ENCODE measurements at places on chromosomes 2 and 18.

GRCh38 chr2:195602687-195603086 lies 54.3 kb upstream of the SLC39A10 start:
- DNase-seq, result no peak

- DNase-seq, result peak; percentile 84
These were observed 217.2 kb downstream of the LDLRAD4 start for GRCh38 chr18:13435586-13436333.

DNA sequence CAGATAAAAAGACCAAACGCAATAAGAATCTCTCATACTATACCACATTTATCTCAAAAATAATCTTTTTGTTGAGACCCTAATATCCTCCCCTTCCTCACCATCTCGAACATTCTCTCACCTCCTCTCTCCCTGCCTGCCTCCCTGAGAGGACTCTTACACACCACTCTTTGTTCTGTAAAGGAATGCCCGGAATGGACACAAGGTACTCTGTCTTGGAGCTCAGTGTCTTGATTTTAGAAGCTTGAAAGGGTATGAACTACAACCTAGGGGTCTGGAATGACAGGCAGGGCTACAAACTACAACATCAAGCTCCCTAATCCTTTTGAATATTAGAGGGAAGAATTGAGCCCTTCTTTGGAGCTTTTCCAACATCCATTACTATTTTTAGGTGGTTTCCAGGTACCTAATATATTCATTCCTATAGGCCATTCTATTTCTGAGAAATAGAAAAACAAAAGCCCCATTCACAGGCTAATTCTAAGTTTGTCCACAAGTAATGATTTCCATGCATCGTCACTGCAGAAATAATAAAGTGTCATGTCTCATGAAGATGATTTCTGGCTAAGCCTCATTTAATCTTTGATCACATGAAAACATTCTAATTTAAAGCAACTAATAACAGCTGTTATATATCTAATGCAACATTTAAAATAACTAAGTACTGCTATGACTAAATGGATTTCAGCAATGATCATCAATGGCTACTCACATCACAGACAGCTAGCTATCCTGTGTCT lies 60.6 kb downstream of the LRP2 start:
- DNase-seq, result no peak

GRCh38 chr2:197071213-197071612 lies 144.7 kb upstream of the PGAP1 start:
- DNase-seq, result no peak

- no peak for DNase-seq
These were observed 468.3 kb upstream of the RGPD4 start for GRCh38 chr2:107358362-107358761.

- no peak for DNase-seq
These were observed 15.8 kb downstream of the RAB10 start for GRCh38 chr2:26049641-26050040.

GRCh38 chr18:60247103-60247502 lies 125.5 kb downstream of the MC4R start:
- DNase-seq, result no peak

- DNase-seq, result no peak
These were observed 20.5 kb upstream of the RNF149 start for GRCh38 chr2:101329026-101329425.

DNA sequence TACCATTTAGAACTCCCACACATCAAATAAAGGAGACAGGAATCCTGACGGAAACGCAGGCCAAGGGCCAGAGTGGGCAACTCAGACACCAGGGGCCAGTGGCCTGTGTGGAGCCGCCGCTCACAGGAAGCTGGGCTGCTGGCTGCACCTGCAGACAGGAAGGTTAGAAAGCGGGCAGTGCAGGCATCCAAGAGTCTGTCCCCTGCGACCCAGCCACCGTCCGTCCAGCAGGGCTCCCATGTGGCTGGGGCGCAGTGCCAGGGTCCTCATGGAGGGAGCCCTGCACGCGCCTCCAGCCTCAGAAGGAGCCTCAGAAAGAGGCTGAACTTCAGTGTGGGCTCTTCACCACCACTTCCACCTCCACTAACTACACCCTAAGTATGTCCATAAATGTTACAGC lies 2.5 kb upstream of the ANO7 start:
- no peak for DNase-seq

- no peak for DNase-seq
These were observed 63.1 kb upstream of the ITGA6 start for GRCh38 chr2:172364261-172364660.

DNA sequence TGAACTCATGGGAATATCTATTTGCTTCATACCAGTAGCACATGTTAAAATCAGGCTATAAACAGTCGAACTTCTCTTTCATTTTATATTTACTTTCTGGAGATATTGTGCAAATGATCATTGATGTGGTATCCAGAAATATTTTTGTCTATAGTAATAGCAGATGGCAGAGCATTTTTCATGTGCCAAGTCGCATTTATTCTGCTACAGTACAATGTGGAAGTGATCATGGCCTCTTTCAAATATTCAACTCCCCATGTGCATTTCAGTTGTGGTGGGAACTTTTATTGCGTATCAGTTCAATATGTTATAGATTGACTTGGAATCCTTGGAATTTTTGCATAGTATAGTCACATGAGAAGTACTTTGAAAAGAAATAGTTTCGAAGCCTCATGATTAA lies 57.4 kb downstream of the RHBDD1 start:
- peak; percentile 26 for DNase-seq

GRCh38 chr2:55418512-55419232 lies 984 bp downstream of the CCDC88A start:
- DNase-seq, result no peak

DNA sequence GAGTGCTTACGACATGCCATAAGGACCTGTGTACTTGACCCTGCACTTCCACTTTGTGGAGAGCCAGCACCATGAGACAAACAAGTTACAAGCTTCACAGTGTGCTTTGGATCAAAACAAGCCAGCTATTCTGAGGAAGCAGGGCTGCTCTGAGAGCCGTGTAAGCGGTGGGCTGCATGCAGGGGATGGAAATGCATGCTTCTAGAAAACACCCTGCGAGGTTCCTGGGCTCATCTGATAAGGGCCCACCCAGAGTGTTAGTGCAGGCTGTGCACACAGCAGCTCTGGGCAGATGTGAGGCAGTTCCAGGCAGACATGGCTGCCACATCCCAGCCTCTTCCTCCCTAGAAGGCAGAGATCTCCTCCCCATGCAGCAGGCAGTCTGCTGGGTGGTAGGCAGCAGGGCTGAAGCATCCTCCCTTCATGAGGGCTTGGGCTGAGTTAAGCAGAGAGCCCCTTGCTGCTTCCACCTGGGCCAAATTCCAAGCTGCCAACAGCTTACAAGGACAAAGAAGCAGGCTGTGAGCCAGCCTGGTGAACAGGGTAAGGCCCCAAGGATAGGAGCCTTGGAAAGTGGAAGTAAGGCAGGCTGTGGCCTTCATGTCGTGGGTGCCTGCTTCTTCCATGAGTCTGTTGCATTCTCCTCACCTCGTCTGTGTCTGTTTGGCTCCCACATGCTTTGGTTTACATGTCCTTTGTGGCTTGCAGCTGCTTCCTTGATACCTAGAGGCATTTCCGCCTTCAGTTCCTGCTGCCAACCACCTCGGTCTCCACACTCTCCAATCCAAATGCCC lies 7.7 kb downstream of the PSD4 start:
- DNase-seq, result no peak

GRCh38 chr2:218292048-218293014 lies at the start of gene TMBIM1:
TSS of gene TMBIM1 (minus strand) at chr2:218292503. CDS start at chr2:218282141, 10,362 bp downstream.
- DNase-seq, result peak; percentile 97

DNA sequence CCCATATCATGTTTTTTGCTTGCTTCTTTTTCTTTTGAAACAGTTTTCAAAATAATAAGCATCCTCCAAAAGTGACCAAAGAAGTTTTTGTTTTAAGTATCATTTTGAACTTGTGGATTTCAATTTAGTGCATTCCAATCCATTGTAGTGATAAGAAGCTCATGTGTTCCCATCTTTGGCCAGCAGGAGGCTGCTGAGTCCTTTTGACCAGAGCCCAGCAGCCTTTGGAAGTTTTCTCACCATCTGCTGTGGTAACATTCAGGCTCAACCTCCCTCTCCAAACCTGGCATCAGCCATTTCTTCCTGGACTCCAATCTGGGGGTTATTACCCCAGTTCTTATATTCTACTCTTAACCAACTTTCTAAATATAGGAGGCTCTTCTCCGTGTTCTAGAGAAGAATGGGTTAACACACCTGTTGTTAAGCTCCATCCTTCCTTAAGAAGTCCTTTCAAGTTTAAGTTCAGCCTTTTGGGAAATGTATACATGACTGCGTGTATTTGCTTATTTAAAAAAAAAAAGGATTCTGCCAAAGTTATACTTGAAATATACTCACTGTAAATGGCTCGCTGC lies 39.0 kb upstream of the MAL start:
- peak; percentile 87 for DNase-seq

DNA sequence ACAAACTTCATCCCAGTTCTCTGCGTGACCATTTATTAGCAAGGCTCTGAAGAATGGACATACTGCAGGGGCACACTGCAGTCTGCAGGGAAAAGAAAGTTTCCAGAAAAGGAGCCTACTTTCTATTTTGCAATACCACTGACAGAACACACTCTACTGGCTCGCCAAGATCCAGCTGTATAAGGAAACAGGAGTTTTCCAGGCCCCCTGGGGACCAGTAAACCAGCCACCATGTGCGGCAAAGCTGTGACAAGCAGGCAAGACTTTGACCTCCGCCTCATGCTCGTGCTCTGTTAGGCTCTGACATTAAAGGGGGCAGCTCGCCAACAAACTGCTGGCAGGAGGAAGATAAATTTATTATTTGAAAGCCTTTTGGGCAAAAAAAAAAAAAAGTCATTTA lies 67.3 kb downstream of the CCBE1 start:
- DNase-seq, result peak; percentile 51

GRCh38 chr2:220101980-220102379 lies 474.6 kb downstream of the SLC4A3 start:
- DNase-seq, result no peak

DNA sequence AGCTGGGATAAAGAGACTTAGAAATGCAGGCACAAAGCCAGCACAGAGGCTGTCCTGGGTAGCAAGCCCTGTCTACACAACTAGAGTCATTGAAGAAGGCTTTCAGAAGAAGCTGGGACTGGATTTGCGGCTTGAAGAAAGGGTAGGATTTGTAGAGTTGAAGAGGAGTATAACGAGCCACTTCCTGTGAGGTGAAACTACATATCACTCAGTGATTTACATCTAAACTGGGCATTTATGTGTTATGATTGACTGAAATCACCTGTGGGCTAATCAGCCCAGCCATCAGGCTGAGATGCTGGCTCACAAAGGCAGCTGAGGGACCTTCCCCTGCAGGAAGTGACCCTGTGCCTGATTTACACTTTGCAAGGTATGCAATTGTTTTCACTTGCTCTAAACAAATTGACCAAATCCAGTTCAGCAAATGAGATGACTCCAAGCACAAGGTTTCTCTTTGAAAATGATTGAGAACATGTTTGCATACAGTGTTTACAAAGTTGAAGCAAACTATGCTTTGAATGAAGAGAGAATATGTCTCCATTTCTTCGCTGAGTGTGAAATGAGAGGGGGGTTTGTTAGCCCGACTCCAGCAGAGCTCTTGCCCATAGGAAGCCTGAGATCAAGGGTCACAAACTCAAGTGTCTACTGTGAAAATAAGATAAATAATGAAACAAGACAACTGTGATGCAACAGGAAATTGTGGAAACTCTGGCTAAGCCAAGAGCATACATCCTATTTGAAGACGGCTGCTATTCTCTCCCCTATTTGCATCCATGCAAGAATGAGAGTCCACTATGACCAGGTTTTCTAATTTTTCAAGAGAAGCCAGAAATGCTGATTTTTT lies 69.3 kb upstream of the HK2 start:
- DNase-seq, result no peak

- DNase-seq, result no peak
These were observed 297.2 kb upstream of the SLC14A2 start for GRCh38 chr18:45317948-45318640.

DNA sequence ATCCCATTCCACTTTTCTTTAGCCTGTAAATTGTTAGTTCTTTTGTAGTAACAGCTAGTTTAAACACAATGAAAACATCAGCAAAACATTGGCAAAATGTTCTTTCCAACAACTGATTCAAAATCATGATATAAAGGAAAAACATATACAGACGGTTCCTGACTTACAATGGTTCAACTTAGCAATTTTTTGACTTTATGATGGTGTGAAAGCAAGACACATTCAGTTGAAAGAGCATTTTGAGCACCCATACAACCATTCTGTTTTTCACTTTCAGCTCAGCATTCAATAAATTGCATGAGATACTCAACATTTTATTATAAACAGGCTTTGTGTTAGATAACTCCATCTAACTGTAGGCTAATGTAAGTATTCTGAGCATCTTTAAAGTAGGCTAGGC lies 185.1 kb downstream of the NOL4 start:
- no peak for DNase-seq

GRCh38 chr2:89845532-89845931 lies 1154.1 kb downstream of the RPIA start:
- DNase-seq, result peak; percentile 3

GRCh38 chr2:157899125-157899839 lies 23.2 kb upstream of the ACVR1 start:
- DNase-seq, result no peak

GRCh38 chr2:121617042-121617599 lies 32.1 kb downstream of the CLASP1 start:
- DNase-seq, result no peak

GRCh38 chr2:110101280-110101844 lies 14.3 kb downstream of the MALL start:
- DNase-seq, result peak; percentile 85

DNA sequence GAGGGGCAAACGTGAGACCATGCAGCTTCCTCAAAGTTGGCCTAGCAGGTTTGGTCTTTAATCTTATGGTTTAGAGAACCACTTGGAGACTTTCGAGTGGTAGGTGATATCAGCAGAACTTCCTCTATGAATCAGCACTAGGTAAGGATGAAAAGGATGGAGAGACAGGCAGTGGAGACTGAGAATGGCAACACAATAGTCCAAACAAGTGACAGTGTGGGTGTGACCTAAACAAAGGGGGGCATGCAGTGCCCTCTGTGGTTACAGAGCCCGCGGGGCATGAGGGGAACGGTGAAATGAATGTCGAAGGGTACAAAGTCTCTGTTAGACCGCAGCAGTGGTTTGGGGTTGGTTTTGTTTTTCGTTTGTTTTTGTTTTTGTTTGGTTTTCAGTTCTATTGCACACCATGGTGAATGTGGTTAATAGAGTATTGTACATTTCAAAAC lies 143.9 kb downstream of the L3MBTL4 start:
- DNase-seq, result no peak

GRCh38 chr18:28767201-28767600 lies 590.3 kb upstream of the CDH2 start:
- no peak for DNase-seq
